ENCODE measurements at places on chromosomes 1 and 21.

DNA sequence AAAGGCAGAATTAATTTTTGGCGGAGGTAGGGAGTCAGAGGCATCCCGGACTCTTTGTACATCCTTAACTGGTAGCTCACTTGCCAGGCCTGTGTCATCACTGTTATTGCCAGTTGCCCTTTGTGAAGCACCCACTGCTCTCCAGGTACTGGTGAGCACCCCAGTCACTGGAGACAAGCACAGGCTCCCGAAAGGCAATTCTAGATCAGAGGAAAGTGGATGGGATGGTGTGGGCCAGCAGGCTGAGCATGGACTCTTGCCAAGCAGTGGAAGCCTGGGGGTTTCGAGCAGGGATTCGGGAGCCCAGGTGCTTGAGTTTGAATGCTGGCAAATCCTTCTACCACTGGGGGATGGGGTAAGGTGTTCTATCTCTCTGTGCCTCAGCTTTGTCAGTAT, 551.1 kb downstream of the MATN1 start:
- DNase-seq, result no peak

- peak; percentile 56 for DNase-seq
Observed at GRCh38 chr1:199243423-199244061, 604.7 kb downstream of the PTPRC start.

- no peak for DNase-seq
Observed at GRCh38 chr1:21329209-21329844, 39.1 kb upstream of the ECE1 start.

GRCh38 chr1:204928671-204929486, 58.2 kb downstream of the NFASC start:
- no peak for DNase-seq

GRCh38 chr1:229001467-229002011, 266.3 kb downstream of the RHOU start:
- no peak for DNase-seq

DNA sequence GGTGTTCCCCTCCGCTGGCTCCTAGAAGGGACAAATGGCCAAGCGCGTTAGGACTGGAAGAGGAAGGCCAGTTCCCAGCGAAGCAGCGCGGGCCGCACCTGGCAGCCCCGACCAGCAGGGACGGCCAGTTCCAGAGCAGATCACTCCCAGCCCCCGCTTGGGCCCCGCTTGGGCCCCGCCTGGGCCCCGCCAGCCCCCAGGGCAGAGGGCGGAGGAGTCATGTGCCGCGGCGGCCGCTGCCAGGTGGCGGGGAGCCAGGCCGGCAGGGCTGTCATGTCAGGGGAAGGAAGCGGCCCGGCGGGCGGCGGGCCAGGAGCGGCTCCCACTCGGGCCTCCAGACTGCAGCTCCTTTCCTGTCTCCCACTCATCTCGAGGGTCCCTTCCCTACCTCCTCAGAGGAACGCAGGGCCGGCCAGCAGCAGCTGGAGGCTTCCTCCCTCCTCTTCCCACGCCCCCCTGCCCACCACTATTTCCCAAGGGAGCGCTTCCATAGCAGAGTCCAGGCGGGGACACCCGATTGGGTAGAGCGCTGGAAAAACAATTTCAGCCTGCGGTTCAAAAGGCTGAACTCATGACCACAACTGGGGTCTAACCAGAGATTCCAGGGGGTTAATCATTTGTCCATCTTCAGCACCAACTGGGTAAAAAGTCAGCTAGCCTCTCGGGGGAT, 16.5 kb downstream of the ZNF697 start:
- DNase-seq, result no peak

GRCh38 chr1:242836423-242836822, 311.9 kb upstream of the PLD5 start:
- no peak for DNase-seq

GRCh38 chr1:30684881-30685795, 38.2 kb downstream of the MATN1 start:
- DNase-seq, result no peak

GRCh38 chr1:173195596-173196088, 11.5 kb downstream of the TNFSF4 start:
- DNase-seq, result no peak

GRCh38 chr1:4702932-4703331, 48.5 kb downstream of the AJAP1 start:
- no peak for DNase-seq

DNA sequence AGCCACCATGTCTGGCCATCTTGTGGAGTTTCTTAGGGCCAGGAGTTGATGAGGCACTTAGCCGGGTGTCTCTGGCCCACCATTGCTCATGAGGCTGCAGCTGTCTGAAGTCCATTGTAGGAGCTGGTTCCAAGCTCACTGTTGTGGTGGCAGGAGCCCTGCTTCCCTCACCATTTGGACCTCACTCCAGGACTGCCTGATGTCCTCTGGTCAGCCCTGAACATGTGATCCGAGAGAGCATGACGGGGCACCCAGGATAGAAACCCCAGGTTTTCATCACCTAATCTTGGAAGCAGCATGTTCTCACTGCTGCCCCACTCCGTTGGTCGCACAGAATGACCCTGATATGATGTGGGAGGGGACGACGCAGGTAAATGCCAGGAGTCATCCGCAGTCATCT, 56.2 kb upstream of the FAM3B start:
- DNase-seq, result no peak

Measured in activated gamma-delta T cell treated with anti-CD3 and anti-CD28 coated beads, Interleukin-2, amount 50 U/mL, for 16 hours (primary cell).